ENCODE measurements at places on chromosomes 5 and 9.

DNA sequence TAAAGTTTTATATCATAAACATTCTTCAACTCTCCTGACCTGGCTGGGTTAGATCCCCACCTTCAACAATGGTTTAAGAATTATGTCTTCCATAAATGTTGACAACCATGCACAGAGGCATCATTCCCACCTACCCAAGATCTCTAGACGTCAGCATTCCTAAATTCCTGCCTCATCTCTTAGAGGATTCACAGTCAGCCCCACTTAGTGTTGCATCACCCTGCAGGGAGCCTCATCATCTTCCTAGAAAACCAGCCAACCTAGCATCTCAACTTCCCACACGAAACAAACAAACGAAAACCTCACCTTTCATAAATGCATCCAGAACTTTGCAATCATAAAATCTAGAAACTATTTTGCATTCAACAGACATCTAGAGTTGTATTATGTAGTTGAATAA lies 816.1 kb upstream of the C9orf72 start:
- no peak for DNase-seq

DNA sequence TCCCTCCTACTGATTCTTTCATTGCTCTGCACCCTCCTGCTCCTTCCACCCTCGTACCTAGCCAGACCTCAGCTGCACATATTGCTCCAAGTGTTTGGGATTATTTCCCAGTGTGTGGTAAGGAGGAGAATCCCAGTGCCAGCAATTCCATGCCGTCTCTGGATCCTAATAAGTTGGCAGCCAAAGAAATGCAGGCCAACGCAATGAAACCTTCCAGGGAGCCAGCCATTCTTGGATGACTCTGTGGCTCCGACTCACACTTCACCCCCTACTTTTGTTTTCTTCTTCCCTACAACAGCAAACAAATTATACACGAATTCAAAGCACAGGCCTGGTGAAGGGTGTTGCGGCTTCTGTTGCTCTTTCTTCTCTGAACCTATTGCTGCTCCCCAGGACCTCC lies 82.5 kb upstream of the SLC1A3 start:
- DNase-seq = no peak

DNA sequence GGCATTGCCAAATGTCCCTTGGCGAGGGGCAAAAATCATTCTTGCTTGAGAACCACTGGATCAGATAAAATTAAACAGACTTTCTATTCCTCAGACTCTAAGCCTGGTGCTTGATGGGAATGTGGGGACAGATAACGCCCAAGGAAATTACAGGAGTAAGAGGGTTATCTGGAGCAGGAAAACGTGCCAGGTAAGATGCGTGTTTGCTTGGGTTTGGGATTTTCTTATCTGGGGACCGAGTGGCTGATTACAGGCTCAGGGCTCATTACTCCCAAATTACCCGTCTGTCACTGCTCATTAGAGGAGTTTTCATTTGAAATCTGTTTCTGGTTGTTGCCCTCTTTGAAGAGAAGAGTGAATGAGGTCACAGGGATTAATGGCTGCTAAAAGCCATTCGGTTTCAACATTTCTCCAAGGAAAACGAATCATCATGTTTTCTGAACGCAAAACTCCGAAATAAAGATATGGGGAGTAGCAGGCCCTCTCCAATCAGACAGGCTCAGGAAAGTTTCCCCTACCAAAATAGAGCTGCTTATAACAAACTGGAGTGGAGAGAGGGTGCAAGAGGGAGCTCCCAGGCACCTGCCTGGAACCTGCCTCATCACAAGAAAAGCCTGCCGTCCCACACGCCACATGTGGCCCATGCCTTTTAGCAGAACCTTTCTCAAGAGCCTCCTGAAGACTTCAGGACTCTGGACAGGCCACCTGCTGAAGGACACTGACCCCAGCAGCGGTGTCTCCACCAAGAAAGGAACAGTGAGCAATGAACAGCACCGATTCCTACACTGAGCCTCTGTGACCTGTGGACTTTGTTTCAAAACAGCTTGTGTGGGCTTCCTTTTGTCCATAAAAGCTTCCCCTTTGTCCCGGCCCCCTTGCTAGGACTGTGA lies 136.4 kb downstream of the ICE1 start:
- DNase-seq = no peak

DNA sequence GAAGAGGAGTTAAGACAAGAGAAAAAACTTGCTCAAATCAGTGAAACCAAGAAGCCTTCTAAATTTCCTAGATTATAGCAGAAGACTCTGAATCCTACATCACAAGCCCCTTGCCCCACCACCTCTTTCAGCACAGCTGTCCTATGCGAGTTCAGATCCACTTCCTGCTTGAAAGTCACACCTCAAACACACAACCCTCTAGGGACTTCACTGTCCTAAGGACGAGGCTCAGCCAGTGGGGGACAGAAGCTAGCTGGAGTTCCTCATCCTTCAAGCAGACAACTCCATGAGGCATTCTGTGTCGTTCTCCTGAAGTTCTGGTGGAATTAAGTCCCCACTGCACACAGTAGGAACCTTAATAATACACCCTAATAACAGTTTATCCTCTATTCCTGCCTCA lies 44.3 kb downstream of the NRG2 start:
- no peak for DNase-seq

- no peak for DNase-seq
Observed at GRCh38 chr5:174272671-174273070, 227.2 kb downstream of the NSG2 start.

DNA sequence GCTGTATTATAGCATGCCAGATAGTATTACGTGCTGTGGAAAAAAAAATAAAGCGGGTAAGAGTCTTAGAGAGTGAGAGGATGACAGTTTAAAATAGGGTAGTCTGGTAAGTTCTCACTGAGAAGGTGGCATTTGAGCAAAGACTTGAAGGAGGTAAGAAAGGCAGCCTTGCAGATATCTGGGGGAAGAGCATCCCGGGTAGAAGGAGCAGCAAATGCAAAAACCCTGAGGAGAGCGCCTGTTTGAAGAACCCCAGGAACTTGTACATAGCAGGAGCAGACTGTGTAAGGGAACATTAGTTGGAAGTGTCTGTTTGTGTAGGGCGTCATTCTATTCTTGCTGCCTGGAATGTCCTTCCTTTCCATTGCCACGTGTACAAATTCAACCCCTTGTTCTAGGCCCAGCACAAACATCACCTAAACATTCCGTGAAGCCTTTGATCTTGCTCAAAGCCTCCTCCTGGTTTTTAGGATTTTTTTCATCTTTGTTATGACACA lies 2.6 kb downstream of the AP3S1 start:
- no peak for DNase-seq

DNA sequence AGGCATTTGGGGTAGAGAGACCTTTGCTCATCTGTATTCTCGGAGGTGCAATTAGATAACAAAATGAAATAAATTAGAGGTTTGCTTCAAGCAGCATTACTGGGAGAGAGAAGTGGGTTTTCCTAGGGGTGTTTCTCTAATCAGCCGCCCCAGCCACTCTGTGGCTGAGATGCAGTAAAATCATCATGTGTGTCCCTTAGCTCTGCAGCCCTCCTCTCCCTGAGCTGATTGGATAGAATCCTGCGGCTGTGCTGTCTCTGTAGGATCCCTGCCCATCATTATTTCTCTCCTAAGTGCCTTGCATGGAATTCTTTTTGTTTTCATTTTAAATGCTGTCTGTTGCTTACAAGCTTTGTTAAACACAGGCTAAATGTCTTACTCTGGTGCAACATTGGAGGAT lies 171.4 kb downstream of the SH3GL2 start:
- DNase-seq = no peak

DNA sequence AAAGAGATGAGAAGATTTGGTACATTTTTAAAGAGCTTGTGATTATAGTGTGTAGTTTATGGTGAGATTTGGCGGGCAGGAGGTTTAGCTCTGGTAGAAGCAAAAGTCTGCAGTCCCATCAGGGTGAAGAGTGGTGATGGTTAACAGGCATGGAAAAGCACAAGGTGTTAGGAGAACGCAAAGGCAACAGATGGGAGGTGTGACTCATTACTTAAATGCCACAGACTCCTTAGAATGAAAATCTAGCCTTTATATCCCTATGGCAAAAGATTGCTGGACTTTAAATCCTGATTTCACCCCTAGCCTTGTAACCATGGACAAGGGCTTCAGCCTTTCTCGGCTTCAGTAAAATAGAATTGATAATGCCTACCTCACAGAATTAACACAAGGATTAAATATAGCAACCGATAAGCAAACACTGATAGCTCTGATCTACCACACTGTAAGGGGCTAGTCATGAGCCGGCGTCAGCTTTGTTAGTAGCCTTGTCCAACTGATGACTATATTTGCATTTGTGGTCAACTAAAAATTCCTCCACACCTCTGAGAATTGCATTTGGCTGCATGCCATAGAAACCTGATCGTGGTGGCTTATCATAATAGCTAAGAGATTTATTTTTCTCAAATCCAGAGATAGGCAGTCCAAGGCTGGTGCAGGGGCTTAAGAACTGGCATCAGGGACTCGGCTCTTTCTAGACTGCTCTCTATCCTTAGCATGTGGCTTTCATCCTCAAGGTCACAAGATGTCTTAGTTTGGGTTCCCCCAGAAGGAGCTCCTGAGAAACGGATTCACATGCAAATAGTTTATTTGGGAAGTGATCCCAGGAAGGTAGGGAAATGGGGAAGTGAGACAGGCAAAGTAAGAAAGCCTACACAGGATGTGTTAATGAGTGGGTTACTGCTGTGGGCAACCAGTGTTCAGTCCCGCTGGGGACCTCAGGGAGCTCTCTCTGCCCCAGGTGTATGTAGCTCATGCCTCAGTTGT lies 19.6 kb downstream of the MFAP3 start:
- DNase-seq = no peak

GRCh38 chr5:56513141-56513540 lies 280.0 kb upstream of the ANKRD55 start:
- no peak for DNase-seq

- DNase-seq = no peak
Observed at GRCh38 chr5:6202968-6203365, 175.4 kb downstream of the MED10 start.

- no peak for DNase-seq
Observed at GRCh38 chr5:148967783-148968182, 95.1 kb downstream of the SH3TC2 start.

- no peak for DNase-seq
Observed at GRCh38 chr5:84825606-84826005, 440.9 kb upstream of the EDIL3 start.

- DNase-seq = no peak
Observed at GRCh38 chr9:38706493-38706892, 13.4 kb downstream of the FAM240B start.

GRCh38 chr5:100840789-100841188 lies 62.3 kb downstream of the ST8SIA4 start:
- DNase-seq = no peak

DNA sequence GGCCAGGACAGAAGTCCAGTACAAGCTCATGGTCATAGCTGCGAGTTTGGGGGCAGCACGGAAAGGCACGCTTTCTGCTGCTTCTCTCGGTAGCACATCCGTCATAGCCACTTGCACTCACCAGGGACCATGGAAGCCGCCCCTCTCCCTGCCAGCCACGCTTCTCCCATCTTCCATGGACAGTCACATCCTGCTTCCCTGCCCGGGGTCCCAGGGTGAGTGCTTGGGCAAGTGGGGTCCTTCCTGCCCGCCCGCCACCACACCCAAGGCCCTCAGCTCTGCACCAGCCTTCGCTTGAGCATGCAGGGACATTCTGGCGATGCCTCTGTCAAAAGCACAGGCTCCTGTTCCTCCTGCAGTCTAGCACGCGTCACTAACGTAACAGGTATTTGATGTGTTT lies 13.1 kb upstream of the IRX2 start:
- DNase-seq = no peak

DNA sequence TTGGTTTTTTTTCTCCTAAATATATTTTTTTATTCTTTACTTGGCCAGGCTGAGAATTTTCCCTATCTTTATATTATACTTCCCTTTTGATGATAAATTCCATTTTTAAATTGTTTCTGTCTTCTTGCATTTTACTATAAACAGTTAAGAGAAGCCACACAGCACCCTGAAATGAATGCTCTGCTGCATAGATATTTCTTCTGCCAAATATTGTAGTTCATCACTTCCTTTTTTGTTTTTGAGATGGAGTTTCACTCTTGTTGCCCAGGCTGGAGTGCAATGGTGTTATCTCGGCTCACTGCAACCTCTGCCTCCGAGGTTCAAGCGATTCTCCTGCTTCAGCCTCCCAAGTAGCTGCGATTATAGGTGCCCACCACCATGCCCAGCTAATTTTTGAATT lies 8.5 kb upstream of the INIP start:
- no peak for DNase-seq

GRCh38 chr9:81416476-81417298 lies 272.7 kb downstream of the TLE1 start:
- DNase-seq = no peak

DNA sequence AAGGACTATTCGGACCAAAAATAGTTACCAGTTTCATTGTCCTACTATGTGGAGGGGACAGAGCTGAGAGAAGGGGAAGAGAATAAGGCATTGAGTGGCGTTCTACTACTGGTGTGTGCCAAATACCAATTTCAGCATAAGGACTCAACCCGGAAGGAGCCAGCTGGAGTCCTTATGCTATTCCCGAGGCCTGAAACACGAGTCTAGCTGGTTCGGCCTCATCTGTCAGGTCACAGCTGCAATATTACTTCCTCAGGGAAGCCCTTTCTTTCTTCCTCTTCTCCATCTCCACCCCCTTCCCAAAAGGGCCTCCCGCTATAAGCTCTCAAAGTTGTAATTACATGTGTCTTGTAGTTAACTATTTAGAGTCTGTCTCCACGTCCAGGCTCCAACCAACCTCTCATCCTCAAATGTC lies 20.5 kb upstream of the FER start:
- DNase-seq = no peak

DNA sequence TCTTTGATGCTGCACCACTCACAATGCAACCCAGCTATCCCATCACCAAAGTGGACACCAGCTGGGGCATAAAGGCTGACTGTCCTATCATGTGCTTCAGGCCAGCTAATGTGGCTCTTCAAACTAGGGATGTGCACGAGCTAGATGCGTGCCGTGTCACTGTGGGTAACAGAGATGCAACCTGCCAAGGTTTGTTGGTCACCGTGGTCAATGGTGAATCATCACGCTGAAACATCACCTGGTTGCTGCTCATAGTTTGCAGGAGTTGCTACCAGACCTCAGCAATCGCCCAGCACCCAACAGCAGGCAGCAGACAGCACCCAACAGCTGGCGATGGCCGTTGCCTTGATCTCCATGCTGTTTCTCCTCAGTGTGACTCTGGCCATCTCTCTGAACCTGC lies 2.1 kb upstream of the PCDHGA1 start:
- no peak for DNase-seq

DNA sequence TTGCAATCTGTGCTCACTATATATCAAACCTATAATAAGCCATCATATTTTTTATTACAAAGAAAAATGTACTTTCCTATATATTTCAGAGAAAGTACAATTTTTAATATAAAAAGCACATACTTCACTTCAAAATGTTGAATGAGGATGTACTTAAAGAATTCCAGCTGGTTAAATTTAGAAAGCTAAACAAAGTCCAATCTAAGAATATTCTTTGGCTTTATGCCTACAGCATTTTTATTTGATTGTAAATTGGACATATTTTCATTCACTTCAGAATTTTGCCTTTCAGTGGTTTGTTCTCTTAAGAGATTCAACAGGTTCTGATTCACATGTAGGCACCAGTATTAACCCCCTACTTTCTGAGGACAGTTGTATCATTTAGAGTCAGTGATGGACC lies 533.8 kb downstream of the CAAP1 start:
- DNase-seq = no peak
